ENCODE measurements at places on chromosomes 12 and 14.

DNA sequence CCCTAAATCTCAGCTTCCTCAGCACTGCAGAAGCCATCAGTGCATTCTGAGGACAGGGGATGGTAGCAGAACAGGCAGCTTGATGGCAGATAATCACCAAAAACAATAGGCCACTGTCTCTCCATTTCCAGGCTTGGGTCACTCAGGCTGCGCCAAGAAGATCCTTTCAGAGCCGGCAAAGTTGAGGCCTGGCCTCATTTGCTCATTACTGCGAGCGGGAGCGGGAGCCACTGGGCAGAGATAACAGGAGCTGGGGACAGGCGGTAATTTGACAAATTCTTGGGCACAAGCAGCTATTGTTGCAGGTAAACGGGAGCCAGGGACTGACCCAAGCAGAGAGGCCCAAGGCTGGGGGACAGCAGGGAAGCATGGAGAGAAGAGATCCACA, 2.1 kb downstream of the MSI1 start:
- DNase-seq, result no peak

- DNase-seq, result peak; percentile 75
These were observed at the start of gene DYNC1H1 for GRCh38 chr14:101964297-101965180. Gene DYNC1H1, plus strand, starts transcription at chr14:101964573. Its CDS starts 119 bp downstream, at chr14:101964692.

- no peak for DNase-seq
These were observed 5.8 kb upstream of the BIN2 start for GRCh38 chr12:51329742-51330141.

- DNase-seq, result no peak
These were observed 1.5 kb upstream of the SRRM4 start for GRCh38 chr12:118979763-118980406.

DNA sequence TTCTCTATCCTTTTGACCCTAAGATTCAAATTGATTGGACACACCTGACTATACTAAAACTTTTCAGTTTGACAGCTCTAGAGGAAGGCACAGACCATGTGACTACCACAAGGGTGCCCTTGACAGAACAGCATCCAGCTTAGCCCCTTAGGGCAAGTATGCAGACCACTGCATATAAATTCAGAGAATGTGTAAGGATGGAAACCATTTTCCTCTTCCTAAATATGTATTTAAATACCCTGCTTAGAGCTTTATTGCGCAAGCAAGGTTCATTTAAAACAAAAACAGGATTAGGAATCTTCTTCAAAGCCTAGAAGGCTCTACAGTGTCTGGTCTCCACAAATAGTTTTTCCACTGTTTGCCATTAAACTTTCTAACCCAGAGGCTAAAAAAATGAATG, 202.8 kb downstream of the MED13L start:
- DNase-seq, result no peak

- DNase-seq, result no peak
These were observed 113.9 kb upstream of the MYL2 start for GRCh38 chr12:111034083-111034885.

GRCh38 chr12:69052613-69053408, 119.8 kb upstream of the CPM start:
- no peak for DNase-seq

DNA sequence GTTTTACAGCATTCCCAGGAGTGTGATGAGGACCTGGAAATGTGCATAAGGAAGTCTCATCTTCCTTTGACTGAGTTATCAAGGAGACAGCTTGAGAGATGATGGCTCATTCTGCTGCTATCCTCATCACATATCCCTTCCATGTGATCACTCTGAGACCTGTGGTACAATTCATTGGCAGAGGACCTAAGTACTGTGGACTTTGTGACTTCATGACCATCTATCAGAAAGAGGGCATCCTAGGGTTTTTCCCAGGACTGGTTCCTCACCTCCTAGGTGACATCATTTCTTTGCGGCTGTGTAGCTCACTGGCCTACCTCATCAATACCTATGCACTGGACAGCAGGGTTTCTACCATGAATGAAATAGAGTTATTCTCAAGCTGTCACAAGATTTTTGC, 172.1 kb upstream of the PLEKHG7 start:
- DNase-seq, result no peak

All from stimulated activated CD8-positive, alpha-beta memory T cell treated with anti-CD3 and anti-CD28 coated beads, Interleukin-4, amount 100 ng/mL, for 1 hour (primary cell).